Renal cortical epithelial cell (primary cell): ENCODE measurements at places on chromosomes 12 and 14. TPM values are rescaled to one million over a fixed set of nuclear protein-coding genes. Genes with fewer than 3 reads are reported as not detected.

SLC25A47 gene
- total RNA-seq = not detected in 2 replicates

SMARCD1 gene
- total RNA-seq = 53.0 and 85.0 TPM in 2 replicates

HSPA2 gene
- total RNA-seq = 25.0 and 44.2 TPM in 2 replicates

KRT79 gene
- total RNA-seq = not detected in 2 replicates

DCN gene
- total RNA-seq = 43.6 and 748 TPM in 2 replicates

NPAS3 gene
- 0.70 TPM in 1 of 2 replicates, not detected in the other for total RNA-seq

CCDC85C gene
- 11.0 and 11.6 TPM in 2 replicates for total RNA-seq

OTX2 gene
- not detected in 2 replicates for total RNA-seq

SNAPC1 gene
- 38.6 and 50.4 TPM in 2 replicates for total RNA-seq

MAP1LC3B2 gene
- 0.35 and 1.6 TPM in 2 replicates for total RNA-seq

ALX1 gene
- not detected in 2 replicates for total RNA-seq

LRTM2 gene
- not detected in 2 replicates for total RNA-seq
